ENCODE measurements at places on chromosomes 12 and 14.

- no peak for DNase-seq
These were observed 7.5 kb upstream of the G2E3 start for GRCh38 chr14:30551460-30551859.

- no peak for DNase-seq
These were observed 155.2 kb downstream of the BCL11B start for GRCh38 chr14:99116741-99117295.

DNA sequence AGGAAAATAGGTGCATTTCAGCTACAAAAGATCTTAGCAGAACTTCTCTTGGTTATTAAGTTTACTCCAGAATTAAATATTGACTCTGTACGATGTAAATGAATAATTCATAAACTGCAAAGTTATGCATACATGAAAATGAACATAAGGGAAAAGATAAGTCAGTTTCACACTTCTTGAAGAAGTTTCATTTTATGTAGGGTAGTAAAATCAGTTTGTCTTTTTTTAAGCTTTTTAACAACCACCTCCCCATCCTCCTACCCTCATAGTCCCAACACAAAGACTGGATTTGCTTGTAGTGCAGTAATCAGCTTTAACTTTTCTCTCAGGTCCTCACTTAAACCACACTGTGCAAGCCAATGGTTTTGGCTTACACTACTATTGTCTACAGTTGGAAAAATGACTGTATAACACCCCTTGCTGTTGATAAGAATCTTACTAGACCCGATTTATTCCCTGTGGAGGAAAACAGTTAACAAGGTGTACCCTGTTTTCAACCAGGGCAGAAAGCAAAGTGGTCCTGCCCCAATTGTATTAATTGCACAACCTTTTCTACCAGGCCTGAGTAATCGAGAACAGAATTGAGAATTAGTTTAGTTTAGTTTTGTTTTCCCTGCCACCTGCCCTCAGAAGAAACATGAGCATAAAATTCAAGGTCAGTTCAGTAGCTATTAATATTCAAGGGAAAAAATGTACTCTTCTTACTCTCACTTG is 44.1 kb downstream of the NIN start:
- no peak for DNase-seq

DNA sequence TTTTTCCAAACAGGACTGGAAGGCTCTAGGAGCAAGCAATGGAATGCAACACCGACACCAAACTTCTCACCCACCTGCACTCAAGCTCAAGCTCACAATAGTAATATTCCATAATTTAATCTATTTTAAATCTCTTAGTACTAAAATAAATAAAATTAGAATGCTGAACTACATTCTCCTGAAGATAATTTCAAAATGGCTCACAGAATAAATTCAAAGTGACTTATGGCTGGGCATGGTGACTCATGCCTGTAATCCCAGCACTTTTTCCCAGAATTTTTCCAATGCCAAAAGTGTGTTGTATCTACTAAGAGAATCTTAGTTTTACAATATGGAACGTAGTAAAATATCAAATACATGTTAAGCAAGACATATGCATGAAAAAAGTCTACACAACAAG is 31.5 kb downstream of the DUSP16 start:
- no peak for DNase-seq

DNA sequence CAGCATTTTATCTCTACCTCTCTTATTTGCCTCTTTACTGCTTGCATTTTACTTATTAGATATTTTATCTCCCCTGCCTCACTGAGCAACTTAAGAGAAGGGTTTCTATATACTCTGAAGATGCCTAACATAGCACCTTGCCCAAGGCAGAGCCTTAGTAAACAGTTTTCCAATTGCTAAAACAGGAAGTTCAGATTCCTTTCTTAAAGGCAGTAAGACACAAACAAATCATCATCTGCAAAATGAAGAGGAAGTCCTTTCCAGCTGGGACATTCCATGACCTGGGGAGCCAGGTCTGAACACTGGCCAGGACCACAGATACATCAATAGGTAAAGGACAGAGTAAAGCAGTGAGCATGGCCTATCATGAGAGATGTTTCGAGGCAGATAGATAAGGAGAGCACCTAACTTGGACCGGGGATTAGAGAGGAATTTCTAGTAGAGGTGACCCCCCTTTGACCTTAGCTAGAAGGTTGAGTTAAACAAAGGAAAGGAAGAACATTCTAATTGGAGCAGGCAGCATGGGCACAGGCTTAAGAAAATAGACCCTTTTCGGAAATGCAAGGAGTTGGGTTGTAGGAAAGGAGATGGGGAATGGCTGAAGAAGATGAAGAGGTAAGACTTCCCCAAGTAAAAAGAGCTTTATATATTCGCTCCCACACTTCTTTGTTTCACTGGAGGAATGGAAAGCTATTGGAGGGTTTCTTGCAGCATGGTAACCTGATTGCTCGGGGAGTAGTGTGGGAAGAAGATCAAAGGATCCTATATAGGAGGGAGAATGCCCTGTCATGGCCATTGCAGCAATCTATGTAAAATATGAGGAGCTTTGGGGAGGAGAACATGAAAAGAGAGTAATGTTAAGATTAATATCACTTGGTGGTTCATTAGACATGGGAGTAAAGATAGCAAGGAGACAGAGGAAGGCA is 94.8 kb downstream of the PHLDA1 start:
- DNase-seq, result no peak

DNA sequence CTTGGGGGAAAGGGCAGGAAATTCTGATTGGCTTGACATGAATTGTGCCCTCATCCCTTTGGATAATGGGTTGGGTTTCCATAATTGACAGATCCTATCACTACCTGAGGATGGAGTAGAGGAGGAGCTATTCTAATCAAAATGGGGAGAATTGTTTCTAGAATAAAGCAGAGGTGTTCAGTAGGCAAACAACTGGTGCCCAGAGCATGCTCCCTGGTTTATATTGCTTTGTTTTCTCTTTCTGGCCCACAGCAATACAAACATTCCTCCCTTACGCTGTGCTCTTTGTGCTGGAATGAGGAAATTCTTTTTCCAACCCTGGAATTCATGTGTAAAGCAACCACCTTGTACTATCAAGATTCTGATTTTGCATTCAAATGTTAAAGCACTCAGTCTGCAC is 147.4 kb downstream of the RASSF9 start:
- no peak for DNase-seq

DNA sequence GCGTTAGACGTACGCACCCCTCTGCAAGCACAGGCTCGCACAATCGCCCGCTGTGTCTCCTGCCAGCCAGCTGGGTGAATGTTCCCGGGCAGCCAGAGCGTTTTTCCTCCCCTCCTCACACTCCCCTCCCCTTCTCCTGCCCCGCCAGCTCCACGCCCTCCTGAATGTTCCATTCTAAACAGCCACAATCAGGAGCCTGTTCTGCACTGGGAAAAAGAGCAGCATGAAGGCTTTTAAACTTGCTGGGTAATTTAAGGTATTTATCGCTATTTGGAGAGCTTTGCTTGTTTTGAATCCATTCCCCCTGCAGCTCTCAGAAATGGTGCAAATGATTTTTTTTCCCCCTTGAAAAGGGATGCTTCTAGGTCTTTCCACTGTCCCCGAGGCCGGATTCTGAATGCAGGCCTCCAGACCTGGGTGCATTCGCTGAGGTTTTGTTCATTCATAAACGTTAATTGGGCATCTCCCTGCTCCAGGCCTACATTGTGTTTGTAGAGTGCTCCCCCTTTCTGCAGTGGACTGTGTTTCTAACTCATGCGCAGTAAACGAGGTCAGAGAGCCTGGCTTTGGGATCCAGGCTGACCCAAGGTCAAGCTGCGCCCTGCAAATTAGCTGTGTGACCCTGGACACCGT is 212.5 kb downstream of the CHST11 start:
- no peak for DNase-seq

- DNase-seq, result no peak
These were observed 199.3 kb upstream of the SLC16A7 start for GRCh38 chr12:59396519-59396918.

GRCh38 chr12:51415931-51416330 is 8.7 kb upstream of the SLC4A8 start:
- DNase-seq, result no peak

GRCh38 chr12:89390802-89391673 is 38.7 kb upstream of the DUSP6 start:
- DNase-seq, result no peak

DNA sequence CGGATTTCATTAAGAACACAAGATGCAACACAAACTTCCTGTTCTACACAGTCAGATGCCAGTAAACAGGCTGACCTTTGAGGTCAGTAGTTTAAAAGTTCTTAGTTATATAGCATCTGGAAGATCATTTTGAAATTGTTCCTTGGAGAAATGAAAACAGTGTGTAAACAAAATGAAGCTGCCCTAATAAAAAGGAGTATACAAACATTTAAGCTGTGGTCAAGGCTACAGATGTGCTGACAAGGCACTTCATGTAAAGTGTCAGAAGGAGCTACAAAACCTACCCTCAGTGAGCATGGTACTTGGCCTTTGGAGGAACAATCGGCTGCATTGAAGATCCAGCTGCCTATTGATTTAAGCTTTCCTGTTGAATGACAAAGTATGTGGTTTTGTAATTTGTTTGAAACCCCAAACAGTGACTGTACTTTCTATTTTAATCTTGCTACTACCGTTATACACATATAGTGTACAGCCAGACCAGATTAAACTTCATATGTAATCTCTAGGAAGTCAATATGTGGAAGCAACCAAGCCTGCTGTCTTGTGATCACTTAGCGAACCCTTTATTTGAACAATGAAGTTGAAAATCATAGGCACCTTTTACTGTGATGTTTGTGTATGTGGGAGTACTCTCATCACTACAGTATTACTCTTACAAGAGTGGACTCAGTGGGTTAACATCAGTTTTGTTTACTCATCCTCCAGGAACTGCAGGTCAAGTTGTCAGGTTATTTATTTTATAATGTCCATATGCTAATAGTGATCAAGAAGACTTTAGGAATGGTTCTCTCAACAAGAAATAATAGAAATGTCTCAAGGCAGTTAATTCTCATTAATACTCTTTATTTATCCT is 13.5 kb downstream of the PTGER2 start:
- no peak for DNase-seq

GRCh38 chr14:50347521-50347920 is 35.4 kb downstream of the DMAC2L start:
- DNase-seq, result no peak

- no peak for DNase-seq
These were observed 220.5 kb downstream of the SLC6A15 start for GRCh38 chr12:84692071-84692470.

DNA sequence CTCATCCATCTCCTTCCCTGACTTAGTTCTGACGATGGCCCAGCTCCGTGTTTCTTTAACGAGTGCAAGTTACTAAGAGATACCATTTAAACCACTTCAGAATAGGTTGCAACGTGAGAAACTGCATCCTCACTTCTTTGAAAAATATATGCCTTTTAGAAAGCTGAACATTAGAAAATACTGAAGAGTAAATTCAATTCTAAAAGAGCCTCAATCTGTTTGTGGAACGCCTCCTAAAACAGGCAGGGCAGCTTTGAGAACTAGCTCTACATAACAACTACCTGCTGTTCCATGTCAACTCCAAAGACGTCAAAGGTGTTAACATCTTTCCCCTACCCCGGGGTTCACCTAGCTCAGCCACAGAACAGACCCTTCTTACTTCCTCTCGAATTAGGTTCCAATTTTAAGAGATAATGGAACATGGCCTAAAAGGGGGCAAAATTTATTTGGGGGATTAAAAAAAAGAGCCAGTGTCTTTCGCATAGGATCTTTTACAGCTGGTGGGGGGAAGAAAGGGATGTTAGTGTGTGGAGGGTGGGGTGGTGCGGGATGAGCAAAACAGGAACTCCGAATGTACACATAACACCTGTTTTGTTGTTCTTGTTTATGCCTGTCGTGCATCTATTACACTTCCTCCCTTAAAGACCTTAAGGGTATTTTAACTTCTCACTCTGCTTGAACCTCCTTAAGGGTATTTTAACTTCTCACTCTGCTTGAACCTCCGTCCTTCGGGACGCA is 3.3 kb downstream of the BHLHE41 start:
- no peak for DNase-seq

DNA sequence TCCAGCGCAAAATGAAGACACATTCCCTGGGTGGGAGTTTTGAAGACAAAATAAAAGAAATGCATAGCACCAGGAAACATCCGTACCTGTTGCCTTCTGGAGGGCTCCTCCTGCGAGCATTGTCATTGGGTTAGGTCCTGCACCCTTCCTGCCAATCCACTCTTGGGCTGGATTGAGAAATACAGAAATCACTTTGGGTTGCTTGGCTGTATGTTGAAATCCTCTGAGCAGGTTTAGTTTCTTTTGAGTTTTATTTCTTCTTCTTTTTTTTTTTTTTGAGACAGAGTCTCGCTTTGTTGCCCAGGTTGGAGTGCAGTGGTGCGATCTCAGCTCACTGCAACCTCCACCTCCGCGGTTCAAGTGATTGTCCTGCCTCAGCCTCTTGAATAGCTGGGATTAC is 67.6 kb downstream of the ARF6 start:
- no peak for DNase-seq

- no peak for DNase-seq
These were observed 440.7 kb downstream of the KCNH5 start for GRCh38 chr14:62604524-62604923.

- DNase-seq, result no peak
These were observed 8.9 kb upstream of the METTL17 start for GRCh38 chr14:20980906-20981305.

GRCh38 chr12:27769142-27769673 is 10.8 kb upstream of the KLHL42 start:
- DNase-seq, result no peak

DNA sequence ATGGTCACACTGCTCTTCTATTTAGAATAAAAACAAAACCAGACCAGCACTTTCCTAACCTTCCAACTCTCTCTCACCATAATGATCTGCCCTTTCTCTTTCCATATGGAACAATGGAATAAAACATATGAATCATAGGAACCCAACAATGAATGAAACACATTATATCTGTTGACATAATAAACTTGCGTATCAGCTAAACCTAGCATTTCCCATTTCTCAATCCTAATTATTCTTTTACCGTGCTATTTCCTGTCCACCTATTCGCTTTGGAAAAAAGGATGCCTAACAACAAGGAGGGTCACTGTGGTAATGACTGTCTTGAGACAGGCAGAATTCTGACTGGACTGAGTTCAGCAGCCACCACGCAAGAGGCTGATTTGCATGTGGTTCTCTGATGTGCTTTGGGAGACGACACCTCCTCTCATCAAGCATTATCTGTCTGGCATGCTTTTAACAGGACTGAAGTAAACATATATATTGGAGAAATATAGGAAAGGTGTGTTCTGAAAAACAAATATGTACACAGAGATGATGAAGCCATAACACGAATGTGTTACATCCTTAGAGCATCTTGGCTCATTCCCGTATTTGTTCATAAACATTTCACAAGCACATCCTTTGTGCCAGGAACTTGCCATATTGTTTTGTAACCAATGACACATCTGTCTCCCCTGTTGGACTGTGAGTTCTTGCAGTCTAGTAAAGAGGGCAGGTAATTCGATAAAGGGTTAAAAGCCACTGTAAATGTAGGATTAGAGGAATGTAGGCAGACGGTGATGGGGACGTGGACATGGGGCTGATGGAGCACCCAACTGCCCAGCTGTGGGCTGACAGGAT is 87.7 kb downstream of the PTPRB start:
- DNase-seq, result no peak

Data from NCI-H1048 (cell line).